Thymus (tissue), 14 donors: ENCODE measurements at places on chromosomes 11 and 22. TPM values are rescaled to one million over a fixed set of nuclear protein-coding genes. Genes with fewer than 3 reads are reported as not detected.
A peak's percentile ranks its signal among the peaks of the same experiment; 100 is the strongest.

- no peak for DNase-seq
Measured at GRCh38 chr22:25741692-25742626, at the start of gene MYO18B. MYO18B (plus strand) TSS chr22:25742188; CDS start chr22:25761093, 18,905 bp downstream.

The BAIAP2L2 gene
- 0.33 TPM for total RNA-seq

The TRPT1 gene
- 45.1 TPM for total RNA-seq

The RNH1 gene
- total RNA-seq = 79.2 TPM

- DNase-seq = no peak
Measured at GRCh38 chr11:123055191-123055901, 6.6 kb downstream of the HSPA8 start.

GRCh38 chr22:50053861-50054260 is 4.2 kb downstream of the TTLL8 start:
- no peak for DNase-seq

DNA sequence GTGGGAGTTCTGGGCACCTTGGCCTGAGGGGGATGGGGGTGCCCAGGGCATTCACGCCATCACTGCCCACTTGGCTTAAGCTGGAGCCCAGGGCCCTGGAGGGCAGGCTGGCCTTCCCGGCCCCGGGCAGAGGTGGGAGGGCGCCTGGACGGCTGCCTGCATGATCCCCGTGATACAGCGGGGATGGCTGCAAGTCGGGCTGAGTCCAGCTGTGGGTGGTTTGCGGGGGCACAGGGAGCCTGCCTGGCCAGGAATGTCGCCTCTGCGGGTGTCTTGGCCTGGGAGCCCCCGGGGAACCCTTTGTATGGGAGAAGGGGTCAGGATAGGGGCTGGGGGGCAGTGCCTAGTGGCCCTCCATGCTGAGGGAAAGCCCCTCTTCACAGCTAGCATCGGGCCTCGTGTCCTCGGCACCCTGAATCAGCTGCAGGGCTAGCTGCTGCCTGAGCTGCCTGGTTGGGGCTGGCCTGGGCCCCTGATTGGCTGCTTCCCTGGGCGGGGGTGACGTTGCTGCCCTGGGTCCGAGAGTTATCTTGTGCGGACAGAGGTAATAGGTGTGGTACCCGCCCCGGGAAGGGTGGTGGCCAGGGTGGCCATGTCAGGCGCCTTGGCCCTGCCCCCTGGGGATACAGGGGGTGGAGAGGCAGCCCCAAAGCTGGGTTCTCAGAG is 8.3 kb downstream of the BRSK2 start:
- no peak for DNase-seq

- no peak for DNase-seq
Measured at GRCh38 chr11:59666969-59667368, 1.9 kb downstream of the PATL1 start.

DNA sequence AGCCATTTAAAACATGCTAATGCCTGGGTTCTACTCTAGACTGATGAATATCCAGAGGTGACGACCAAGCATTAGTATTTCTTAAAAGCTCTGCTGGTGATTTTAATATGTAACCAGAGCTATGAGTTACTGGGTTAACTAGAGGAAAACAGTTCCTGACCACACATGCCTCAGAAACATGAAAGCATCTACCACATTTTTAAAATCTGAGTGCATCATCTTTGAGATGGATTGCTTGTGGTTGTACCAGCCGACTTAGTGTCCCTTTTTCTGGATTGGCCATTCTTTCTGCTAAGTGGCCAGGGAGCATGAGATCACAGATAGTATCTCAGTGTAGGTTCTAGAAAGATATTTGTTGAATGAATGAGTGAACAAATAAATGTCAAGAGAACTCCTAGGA is 152.4 kb downstream of the NTM start:
- no peak for DNase-seq

DNA sequence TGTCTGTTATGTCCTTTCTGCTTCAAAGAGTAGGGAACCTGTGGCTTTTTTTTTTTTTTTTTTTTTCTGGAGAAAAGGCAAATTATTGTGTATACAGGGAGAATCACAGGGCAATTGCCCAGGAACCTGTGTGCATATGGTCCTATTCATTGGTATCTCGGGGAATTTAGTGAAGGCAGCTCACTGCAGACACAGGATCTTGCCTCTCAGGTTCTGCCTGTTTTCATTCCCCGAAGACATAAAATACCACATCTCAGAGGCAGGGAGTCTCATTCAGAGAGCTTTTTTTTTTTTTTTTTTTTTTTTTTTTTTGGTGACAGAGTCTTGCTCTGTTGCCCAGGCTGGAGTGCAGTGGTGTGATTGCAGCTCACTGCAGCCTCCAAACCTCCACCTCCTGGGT is 88.3 kb downstream of the OSBP2 start:
- DNase-seq = no peak

DNA sequence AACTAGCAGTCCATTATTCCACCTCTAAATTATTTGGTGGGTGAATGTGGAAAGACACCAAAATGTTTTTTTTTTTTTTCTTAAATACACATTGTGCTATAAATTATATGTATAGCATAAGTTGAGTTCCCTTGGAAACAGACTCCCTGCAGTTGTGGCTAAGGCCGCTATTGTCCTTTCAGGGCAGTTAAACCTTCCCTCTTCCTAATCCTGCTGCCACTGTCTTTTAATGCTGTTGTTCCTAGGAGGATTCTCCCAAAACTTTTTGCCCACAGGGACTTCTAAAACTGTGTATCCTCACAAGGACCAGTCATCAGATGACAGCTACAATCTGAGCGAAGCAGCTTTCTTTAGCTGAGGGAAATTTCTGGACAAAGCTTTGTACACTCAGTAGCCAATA is 478.9 kb upstream of the CHORDC1 start:
- DNase-seq = no peak

DNA sequence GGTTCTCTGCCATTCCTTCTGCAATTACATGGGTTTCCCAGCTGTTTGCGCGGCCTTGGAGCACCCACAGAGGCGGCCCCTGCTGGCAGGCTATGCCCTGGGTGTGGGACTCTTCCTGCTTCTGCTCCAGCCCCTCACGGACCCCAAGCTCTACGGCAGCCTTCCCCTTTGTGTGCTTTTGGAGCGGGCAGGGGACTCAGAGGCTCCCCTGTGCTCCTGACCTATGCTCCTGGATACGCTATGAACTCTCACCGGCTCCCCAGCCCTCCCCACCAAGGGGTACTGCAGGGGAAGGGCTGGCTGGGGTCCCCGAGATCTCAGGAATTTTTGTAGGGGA is 2.6 kb downstream of the RCE1 start:
- DNase-seq = no peak

DNA sequence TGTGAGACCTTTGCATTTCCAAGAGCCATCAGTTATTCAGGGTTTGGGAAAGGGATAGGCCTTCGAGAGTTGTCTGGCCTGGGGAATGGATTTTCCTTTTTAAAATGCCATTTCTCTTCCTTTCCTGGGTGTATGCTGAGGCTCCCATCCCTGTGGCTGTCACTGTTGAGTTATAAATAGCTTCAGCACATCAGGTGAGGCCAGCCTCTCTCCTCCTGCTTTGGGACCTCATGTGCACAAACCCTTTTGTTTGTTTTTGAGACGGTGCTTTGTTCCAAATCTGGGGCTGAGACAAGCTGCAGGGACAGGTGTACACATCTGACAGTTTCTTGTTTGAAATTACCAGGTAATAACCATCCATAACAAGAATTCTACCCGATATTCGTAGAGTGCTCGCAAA is 1.3 kb downstream of the TEF start:
- no peak for DNase-seq

- no peak for DNase-seq
Measured at GRCh38 chr11:36394056-36394455, 98.0 kb downstream of the PRR5L start.

The ALX4 gene
- total RNA-seq = 0.05 TPM

DNA sequence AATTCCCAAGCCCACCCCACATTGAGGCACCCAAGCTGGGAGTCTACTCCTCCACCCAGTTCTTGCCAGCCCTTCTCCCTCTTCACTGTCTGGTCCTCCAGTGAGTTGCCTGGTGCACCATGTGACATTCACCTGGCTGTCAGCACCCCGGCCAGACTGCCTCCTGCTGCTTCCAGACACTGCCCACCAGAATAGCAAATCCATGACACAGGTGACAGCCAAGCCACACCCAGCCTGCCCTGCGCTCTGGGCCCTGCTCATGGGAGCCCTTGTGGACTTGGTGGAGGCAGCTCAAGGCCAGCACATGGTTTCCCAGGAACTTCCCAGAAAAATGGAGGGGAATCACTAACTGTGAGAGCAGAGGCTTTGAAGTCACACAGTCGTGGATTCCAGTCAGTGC is 96.3 kb upstream of the CSNK2A3 start:
- DNase-seq = no peak

DNA sequence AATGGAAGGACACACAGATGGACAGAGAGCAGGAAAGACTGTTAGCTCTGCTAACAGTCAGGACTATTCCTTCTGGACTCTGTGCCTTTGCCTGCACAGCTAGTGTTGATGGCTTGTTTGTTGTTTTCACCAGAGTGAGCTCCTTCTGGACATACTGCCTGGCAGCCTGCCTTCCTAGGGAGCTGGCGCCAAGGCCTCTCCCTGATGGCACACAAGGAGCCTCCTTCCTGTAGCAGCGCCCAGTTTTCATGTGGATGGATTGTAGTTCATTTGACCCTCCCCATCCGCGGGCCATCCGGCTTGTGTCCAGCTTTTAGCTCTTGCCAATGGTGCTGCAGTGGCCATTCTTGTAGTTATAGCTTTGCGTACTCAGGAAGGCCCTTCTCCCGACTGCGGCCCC is 16.6 kb upstream of the BCR start:
- DNase-seq = no peak

The GP1BB gene
- total RNA-seq = 2.1 TPM

DNA sequence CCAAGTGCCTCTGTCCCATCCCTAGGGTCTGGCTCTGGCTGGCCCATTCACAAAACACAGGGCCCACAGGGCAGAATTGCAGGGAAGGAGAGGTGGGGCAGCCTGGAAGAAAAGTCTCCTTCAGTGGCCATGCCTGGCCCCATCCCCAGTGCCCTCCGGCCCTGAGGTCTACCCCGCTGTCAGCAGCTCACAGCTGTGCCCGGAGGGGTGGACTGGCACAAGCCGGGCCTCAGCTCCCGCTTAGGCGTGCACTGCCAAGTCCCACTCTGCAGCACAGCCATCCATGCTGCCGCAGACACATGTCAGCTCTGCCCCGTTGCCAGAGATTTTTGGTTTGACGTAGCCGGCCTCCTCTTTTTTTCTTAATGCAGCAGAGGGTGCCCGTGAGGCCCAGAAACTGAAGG is 3.9 kb upstream of the SCN2B start:
- peak; percentile 48 for DNase-seq

- no peak for DNase-seq
Measured at GRCh38 chr11:68806931-68807844, 34.5 kb downstream of the CPT1A start.

DNA sequence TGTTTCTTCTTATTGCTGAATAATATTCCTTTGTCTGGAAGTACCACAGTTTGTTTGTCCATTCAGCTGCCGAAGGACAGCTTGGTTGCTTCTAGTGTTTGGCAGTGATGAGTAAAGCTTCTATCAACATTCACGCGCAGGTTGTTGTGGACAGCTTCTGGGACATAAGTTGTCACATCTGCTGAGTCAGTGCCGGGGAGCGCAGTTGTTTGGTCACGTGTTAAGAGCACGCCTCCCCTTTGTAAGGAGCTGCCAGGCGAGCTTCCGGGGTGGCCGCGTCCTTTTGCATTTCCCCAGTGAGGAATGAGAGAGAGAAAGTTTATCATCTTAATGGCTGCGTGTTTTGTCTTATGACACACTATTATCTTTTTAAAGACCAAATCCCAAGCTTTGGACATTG is 30.3 kb downstream of the SAMM50 start:
- no peak for DNase-seq

DNA sequence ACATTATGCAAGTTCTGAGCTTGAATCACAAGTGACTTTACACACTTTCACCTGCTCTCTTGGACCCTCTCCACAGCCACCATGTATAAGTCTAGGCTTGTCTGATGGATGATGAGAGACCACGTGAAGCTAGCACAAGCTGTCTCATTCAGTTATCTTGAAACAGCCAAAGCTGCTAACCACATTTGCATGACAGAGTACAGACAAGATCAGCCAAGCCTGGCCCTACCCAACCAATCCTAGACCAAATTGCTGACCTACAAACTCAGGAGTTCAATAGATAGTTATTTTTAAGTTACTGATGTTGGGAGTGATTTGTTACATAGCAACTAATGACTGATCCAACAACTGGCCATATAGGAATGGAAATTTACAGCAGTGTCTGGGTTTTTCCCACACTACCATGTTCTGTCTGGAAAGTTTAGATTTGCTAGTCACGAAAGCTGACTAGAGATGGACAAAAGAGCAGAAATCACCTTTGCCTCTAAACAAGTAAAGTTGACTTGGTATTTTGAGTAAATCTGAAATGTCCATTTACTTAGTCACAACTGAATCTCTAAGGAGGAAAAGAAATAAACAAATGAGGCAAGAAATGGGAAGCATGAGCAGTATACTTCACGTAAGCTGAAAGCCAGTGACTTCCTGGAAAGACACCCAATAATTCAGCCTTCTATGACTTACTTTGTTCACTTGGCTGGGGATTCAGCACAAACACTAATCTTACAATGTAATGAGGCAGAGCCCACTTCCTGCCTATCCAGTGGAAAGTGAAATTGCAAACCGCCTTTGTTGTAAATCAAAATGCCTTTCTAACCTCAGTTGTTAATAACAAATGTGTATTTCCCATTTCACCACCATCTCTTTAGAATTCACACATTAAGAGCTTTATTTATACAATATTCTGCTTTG is 101.7 kb downstream of the FAM181B start:
- no peak for DNase-seq

The ZNF214 gene
- 0.57 TPM for total RNA-seq

- DNase-seq = no peak
Measured at GRCh38 chr11:76147106-76147740, 59.1 kb downstream of the WNT11 start.

The TRIM64 gene
- not detected for total RNA-seq

GRCh38 chr11:74736031-74736430 is 4.8 kb upstream of the CHRDL2 start:
- no peak for DNase-seq

DNA sequence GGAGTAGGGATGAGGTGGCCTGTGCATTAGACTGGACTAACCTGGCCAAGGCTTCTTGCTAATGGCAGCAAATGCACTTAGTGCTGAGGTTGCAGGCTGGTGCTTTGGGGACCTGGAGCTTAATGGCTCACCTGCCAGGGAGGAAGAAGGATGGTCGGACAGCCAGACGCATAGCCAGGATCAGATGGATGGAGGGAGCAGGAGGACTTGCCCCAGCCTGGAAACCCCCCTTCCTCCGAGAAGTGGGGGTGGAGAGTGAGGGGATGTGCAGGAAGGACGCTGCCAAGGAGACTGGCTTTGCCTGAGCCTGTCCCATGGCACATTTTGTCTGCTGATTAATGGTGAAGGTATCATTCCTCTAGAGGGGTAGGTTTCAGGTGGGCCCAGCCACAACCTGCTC is 17.9 kb downstream of the IGLL1 start:
- no peak for DNase-seq

The MAPK11 gene
- total RNA-seq = 3.7 TPM

The CFAP300 gene
- 0.66 TPM for total RNA-seq

GRCh38 chr11:131670876-131671275 is 300.5 kb downstream of the NTM start:
- no peak for DNase-seq

The SHISA8 gene
- total RNA-seq = 0.19 TPM

- DNase-seq = no peak
Measured at GRCh38 chr11:67501854-67502253, 3.3 kb downstream of the PITPNM1 start.

GRCh38 chr11:92329646-92330045 is 105.0 kb downstream of the FAT3 start:
- no peak for DNase-seq
